Right cardiac atrium (tissue), 5 donors: ENCODE measurements at places on chromosomes 2 and 18. TPM values are rescaled to one million over a fixed set of nuclear protein-coding genes. Genes with fewer than 3 reads are reported as not detected.

DNA sequence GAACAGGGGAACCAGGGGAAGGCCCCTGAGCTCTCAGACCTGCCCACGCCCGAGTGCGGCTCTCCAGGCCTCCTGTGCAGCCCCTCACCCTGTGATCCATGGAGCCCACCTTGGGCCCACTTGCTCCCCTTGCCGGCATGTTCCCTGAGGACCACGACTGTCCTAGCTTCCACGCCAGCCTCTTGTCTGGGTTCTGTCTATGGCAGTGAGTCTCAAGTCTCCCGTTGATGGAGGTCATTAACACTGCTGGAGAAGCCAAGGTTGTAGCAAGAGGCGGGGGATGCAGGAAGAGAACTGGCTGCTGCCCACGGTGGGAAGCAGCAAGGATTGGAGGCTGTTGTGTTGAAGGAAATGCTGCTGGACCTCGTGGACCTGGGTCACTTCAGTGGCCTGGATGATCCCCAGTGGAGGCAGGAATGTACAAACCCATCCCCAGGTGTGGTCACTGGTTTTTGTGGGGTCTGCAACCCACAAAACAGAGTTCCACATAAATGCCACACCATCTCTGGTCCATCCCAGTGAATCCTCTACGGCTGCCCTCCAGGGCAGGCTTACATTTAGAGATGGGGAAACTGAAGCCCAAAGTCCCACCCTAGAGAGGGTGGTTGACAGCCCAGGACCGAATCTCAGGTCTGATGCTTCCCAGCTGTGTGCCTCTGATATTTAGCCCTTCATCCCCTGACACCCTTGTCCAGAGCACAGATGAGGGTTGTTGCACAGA is 150.3 kb downstream of the NDUFA10 start:
- DNase-seq: no peak

DNA sequence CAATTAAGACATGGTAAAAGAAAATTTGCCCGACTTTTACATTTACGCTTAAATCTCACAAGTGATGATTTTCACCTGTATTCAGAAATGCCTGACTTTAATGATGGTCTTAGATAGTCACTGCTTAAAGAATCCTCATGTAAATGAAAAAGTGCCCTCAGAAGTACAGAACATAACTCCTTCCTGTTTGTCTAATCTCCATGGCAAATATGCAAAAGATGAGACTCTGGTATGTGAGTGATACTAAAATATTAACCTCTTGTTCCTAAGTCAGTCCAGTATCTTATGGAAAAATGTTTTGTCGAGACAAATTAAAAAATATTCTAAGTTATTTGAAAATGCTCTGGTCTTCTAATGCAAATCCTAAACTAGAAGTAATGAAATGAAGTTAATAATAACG is 29.2 kb downstream of the KCTD1 start:
- no peak for DNase-seq

DNA sequence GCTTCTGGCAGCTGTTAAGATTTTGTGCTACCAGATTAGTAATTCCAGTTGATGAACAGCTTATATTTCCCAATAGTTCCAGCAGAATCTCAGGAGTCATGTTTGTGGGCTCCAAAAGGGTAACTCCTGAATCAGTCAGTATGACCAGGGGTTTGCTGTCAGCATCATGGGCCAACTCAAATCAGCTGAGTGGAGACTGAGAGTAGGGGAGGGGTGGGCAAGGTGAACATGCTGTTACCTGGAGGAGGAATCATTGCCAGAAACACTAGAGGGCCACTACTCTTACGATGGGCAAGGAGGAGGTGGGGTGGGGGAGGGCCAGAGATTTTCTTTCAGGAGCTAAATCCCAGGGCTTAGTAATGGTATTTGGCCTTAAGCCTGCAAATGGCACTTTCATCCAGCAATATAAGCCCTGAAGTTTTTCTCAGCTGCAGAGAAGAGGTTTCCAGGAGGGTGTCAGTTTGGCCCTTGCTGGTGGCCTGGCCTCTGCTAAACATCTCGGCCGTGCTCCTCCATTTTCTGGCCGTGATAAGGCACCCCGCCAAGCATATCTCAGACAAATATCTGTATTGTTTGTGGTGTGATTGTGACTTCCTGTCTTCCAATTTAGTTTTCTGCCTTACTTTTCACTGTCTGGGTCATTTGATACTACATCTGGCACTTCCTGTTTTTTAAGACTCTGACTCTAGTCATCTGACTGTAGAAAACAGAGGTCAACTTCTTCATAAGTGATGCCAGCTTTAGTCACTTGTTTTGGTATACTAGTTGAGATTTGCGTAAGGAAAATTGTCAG is 120.5 kb upstream of the CXCR4 start:
- no peak for DNase-seq

Gene PSME4
- total RNA-seq: 88.0 TPM
